Cortex of kidney (tissue), 1 donor: ENCODE measurements at places on chromosomes 12 and 14.

- DNase-seq, result no peak
These were observed 76.3 kb downstream of the CACNA1C start for GRCh38 chr12:2129076-2129475.

DNA sequence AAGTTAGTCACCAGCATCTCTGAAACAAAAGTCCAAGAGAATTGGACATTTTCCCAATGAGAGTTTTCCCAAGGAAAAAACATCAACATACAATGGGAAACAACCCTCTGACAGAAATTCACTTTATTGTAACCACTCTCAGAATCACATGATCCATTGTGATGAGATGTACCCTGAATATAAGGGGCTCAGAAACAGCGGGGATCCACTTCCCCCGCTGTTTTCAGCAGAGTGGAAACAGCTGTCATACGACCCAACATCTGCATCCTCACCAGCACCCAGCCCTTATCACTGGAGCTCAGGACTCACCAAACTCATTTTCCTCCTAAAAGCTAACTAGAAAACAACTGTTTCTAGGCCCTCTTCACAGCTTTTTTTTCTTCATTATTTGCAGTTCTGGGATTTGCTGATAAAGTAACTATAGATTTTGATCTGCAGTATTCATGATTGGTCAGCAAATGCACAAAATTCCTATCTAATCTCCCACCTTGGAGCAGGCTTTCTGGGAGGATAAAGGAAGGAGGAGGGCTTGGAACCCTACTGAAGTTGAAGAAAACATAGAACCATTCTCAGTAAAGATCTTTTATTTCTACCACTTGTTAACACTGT lies 31.3 kb downstream of the CORO1C start:
- DNase-seq, result no peak

GRCh38 chr12:110533607-110534006 lies 31.5 kb downstream of the RAD9B start:
- no peak for DNase-seq

DNA sequence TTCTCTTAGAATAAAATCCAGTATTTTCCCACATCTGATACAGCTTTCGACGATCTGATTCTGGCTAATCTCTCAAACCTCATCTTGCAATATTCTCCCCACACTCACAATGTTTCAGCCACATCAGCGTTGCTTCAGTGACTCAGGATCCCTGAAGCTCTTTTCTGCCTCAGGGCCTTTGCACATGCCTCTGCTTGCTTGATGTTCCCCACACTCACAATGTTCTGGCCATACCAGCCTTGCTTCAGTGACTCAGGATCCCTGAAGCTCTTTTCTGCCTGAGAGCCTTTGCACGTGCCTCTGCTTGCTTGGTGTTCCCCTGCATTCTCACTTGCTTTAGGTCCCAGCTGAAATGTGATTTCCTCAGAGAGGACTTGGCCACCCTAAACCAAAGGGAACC lies 2.6 kb downstream of the C12orf42 start:
- DNase-seq, result no peak

- no peak for DNase-seq
These were observed 1182.7 kb downstream of the AACS start for GRCh38 chr12:126247936-126248335.

- no peak for DNase-seq
These were observed at the start of gene GLIPR1 for GRCh38 chr12:75480469-75480949. GLIPR1 (plus strand) TSS chr12:75480755; CDS start chr12:75480881, 126 bp downstream.

DNA sequence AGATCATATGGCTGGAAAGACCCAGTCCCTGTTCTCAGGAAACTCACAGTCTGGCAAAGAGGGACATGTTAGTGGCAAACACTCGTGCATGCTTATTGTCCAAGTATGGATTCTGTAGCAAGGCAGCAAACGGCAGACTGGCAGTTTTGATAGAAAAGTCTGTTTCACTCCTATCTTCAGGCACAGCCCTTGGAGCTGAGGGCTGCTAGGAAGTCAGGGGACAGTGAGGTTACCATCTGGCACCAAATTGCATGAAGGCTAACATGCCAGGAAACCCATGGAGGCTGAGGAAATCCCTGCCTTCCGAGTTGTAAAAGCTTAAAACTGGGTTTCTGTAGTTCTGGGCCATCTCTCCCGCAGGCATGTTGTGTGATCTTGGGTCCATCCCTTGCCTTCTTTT lies 32.9 kb downstream of the CALM1 start:
- DNase-seq, result no peak

GRCh38 chr14:68112442-68112841 lies 292.9 kb downstream of the RAD51B start:
- DNase-seq, result no peak

GRCh38 chr12:16184681-16185080 lies 92.8 kb downstream of the SLC15A5 start:
- no peak for DNase-seq

GRCh38 chr14:72303930-72304329 lies 371.7 kb downstream of the RGS6 start:
- no peak for DNase-seq

DNA sequence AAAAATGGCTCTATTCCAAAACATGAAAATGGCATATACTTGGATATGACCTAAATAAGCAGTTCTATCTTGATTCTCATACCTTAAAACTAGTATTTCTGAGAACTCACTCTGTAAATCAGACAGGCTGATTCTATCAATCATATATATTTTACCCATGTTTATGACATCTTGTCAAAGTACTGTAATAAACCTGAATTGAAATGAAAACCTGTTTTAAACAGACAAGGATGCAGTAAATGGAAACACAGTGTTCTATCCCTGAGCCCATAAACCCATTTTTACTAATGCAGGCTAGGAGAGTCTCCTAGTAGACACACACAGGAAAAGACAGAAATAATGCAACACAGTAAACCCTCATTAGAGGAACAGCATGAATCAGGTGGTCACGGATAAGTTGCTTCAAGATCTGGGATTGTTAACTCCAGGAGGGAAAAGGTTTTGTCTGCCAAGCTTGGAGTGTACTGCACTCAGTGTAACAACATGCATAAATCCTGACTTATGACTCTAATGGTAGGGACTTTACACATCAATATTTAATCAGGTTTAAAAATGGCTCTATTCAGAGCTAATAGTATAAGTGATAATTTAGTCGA lies 93.6 kb upstream of the CPNE8 start:
- DNase-seq, result no peak

GRCh38 chr12:84996759-84997158 lies 39.3 kb downstream of the TSPAN19 start:
- DNase-seq, result no peak

DNA sequence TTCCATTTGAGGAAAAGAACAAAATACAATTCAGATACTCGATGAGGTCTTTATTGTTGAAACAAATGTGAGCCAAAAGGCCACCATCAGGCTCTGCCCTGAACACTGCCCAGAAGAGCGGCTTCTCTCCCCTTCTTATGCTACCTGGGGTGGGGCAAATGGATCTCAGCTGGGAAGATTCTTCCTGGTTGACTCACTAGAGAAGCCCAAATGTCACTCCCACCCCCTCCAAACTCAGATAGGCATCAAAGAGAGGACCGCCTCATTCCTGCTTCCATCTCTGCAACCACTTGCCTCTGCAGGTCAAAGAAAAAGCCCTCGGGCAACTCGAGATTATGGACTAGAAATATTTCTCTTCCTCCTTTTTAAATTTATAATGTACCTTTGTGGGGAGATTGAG lies 55.8 kb downstream of the TBX3 start:
- no peak for DNase-seq

- no peak for DNase-seq
These were observed 65.3 kb downstream of the DPF3 start for GRCh38 chr14:72828604-72829003.

GRCh38 chr14:64502887-64503433 lies 678 bp downstream of the ZBTB25 start:
- no peak for DNase-seq

GRCh38 chr12:52907092-52907810 lies 2.4 kb upstream of the KRT8 start:
- DNase-seq, result no peak

- DNase-seq, result no peak
These were observed 46.2 kb downstream of the ACACB start for GRCh38 chr12:109162551-109162950.

DNA sequence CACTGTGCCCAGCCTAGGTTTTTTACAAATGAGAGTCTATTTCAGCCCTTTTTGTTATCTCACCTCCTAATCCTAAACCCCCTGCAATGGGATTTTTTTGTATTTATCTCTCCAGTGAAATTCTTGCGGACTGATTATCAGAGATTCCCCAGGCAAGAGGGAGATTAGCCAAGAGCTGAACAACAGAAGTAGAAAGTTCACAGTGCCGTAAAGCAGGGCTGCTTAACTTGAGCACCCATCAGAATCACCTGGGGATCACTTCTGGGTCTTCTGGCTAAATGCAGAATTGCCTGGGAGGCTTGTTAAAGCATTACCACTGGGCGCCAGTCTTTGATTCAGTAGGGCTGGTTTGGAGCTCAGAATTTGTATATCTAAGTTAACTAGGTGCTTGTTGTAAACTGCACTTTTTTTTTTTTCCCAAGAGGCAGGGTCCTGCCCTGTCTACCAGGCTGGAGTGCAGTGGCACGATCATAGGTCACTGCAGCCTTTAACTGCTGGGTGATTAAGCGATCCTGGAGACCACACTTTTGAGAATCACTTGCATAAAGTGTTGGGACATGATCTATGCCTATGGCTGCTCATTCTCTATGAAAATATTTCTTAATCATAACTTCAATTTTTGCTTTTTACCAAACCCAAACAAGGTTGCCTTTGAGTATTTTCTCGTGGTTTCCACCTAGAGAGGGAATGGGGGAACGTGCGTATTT lies 1.1 kb upstream of the DPPA3 start:
- no peak for DNase-seq

DNA sequence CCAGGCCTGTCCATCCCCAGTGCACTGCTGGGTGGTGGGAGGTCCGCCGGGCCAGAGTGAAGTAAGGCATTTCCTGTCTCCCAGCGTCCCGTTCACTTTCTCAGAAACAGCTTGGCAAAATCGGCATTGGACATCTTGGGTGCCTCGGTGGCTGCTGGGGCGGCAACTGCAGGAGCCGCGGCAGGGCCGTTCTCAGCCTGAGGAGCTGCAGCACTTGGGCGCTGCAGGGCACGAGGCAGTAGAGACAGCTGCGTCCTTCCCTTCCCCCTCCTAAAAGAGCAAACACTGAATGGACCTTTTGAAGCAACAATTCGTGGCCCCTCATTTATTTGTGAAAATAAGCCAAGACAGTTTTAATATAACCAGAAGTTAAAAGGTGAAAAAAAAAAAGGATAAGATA lies 8.3 kb downstream of the FICD start:
- no peak for DNase-seq

GRCh38 chr14:21612324-21612723 lies 22.4 kb downstream of the OR10G2 start:
- no peak for DNase-seq

GRCh38 chr14:70801836-70802235 lies 7.5 kb downstream of the MAP3K9 start:
- no peak for DNase-seq

GRCh38 chr12:62135553-62136200 lies 124.5 kb upstream of the USP15 start:
- DNase-seq, result no peak

DNA sequence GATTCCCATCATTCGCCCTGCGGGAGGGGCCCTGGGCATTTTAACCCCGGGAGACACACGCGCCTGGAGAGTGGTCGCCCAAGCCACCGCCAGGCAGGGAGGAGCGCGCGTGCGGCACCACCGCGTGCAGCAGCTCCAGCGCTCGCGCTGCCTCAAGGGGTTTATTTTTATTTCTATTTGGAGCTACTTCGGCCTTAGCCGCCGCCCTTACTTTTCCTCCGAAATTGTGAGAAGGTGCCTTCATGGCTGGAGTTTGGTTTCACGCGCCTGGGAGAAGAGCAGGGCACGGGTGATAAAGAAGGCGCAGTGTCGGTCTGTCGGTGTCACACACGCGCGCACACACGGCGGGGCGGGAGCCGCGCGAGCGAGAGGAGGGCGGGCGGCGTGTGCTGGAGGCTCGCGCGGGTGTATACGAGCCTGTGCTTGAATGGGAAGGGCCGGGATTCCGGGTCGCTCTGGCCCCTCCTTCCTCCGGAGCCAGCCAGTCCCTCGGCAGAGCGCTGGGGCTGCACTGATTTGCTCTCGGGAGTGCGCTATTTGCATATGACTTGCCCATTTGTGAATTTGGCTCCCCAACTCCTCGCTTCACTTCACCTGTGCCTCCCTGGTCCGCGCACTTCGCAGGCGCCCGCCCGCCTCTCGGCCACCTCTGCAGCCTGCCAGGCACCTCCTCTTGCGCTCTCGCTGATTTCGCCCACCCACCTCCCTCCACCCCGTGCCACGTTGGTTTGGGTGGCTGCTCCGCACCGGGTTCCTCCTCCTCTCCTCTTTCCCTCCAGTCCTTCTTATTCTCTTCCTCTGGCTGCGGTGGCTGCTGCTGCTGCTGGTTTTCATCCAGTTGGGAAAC lies 932.3 kb downstream of the DIO2 start:
- DNase-seq, result no peak

DNA sequence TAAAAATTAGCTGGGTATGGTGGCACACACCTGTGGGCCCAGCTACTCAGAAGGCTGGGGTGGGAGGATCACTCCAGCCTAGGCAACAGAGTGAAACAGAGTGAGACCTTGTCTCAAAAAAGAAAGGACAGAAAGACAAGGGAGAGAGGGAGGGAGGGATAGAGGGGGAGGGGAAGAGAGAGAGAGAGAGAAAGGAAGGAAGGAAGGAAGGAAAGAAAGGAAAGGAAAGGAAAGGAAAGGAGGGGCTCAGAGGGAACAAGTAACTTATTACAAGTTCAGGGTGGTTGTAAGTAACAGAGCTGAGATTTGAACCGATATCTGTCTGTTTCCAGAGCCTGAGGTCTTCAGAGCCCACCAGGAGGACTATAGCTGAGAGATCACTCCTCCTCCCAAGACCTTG lies 8.3 kb downstream of the IFFO1 start:
- no peak for DNase-seq

- DNase-seq, result no peak
These were observed 870.6 kb downstream of the NRXN3 start for GRCh38 chr14:79040790-79041189.

DNA sequence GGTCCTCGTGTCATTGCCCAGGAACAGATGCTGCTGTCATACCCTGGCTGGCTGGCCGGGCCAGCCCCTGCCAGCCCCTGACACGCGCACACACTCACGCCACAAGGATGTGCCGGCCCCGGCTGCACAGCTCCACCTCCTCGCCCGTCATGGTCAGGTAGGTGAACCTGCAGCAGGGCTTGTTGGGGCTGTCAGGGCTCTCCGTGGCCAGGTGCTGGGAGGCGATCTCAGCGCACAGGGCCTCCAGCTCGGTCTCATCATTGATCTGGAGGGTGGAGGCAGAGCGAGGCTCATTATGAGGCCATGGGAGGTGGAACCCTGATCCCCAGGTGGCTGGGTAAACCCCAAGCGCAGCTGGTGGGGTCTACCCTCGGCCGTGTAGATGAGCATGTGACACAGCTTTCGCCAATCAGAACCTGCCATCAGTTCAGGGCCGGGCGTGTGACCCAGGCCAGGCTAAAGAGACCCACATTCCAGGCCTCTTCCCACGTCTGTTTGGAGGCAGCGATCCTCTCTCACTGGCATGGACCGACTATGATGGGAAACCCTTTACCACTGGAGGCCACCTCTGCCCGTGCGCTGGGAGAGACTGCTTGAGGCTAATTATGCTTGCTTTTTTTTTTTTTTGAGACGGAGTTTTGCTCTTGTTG lies 38.8 kb downstream of the TRAFD1 start:
- no peak for DNase-seq
